ENCODE measurements at places on chromosomes 11 and 22. TPM values are rescaled to one million over a fixed set of nuclear protein-coding genes. Genes with fewer than 3 reads are reported as not detected.

Gene PKP3
- 13.8 TPM for polyA plus RNA-seq

Gene DCDC1
- polyA plus RNA-seq = 1.7 TPM

Gene ATG16L2
- polyA plus RNA-seq = 43.1 TPM

Gene SCGB1A1
- polyA plus RNA-seq = 49.7 TPM

Gene MYBPC3
- polyA plus RNA-seq = not detected

Gene APOA4
- not detected for polyA plus RNA-seq

Gene CATSPER1
- not detected for polyA plus RNA-seq

Gene OR52A1
- 0.03 TPM for polyA plus RNA-seq

Gene CHST1
- polyA plus RNA-seq = 5.2 TPM

Gene TMPRSS5
- polyA plus RNA-seq = 2.2 TPM

Gene SPTBN2
- 9.3 TPM for polyA plus RNA-seq

Gene NECTIN1
- polyA plus RNA-seq = 16.0 TPM

Gene WT1
- polyA plus RNA-seq = 0.80 TPM

Gene KRTAP5-2
- polyA plus RNA-seq = not detected

Gene UPK3A
- polyA plus RNA-seq = 0.19 TPM

Gene OR2AG1
- polyA plus RNA-seq = 0.03 TPM

Gene UQCC3
- 6.5 TPM for polyA plus RNA-seq

Gene UVRAG
- polyA plus RNA-seq = 22.1 TPM

Gene KRTAP5-1
- not detected for polyA plus RNA-seq

Gene OR5D14
- not detected for polyA plus RNA-seq

Gene JAML
- polyA plus RNA-seq = 4.6 TPM
